Fibroblast of skin of left quadriceps (primary cell): ENCODE measurements at places on chromosomes 6 and 20.

GRCh38 chr6:148760258-148760534 is 13.4 kb downstream of the UST start:
- DNase-seq: no peak

GRCh38 chr20:44600758-44601201 is 18.4 kb downstream of the PKIG start:
- DNase-seq: no peak

DNA sequence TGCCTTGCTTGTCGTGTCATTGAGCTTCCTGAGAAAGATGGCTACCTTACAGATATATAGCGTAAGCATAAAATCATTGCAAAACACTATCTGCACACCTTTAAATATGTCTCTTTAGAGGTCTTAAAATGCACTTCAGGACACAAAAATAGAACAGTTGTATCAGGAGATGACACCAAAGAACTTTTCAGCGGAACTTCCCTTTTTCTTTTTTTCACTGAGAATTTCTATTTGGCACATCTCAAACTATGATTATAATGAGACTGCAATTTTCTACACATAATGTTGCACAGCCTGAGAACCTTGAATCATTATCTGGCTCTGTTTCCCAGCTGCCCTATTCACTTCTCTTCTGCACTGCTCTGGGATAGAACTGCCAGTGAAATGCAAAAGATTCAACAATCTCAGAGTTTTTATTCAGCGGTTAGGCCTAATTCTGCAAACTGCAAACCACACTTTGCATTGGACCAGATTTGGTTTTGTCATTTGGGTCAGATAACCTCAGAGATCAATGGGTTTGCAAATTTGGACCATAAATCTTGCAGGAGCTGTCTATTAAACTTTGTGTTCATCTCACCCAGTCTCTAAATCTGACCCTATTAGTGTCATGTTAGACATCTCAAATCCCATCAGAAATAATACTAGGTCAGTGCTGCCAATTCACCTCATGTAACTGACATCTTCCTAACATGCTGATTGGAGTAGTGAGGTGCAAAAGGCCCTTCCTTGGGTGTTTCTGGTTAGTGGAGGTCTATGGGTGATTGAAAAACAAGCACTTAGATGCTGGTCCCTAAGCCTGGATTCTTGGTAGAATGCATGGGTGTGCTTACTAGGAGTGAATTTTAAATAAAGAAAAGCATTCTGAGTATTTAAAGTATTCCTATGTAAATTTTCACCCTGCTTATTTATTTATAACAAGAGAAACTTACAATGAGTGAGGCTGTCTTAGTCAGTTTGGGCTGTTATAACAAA is 382.7 kb downstream of the UTRN start:
- no peak for DNase-seq

GRCh38 chr20:1005452-1006027 is 3.4 kb upstream of the RSPO4 start:
- DNase-seq: no peak

- DNase-seq: no peak
These were observed 133.0 kb downstream of the PAK5 start for GRCh38 chr20:9705722-9706476.

DNA sequence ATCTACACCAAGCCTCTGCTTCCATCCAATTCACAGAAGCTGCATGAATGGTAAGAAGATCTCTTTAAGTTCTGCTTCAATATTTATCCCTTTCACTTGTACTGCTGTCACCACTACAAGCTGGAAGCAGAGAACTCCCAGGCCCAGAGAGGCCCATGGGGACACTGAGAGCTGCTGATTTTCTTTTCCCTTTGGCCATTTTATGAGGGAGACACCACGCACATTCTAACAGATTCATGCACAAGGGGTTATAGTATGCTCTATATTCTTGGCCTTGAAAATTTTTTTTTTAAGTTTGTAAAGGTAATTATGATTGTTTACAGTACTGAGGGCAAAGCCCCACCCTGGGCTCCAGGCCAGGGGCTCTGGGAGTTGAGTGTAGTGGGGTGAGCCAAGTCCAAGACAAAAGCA is 88.4 kb downstream of the MYB start:
- DNase-seq: no peak

- DNase-seq: no peak
These were observed 76.5 kb downstream of the LYRM4 start for GRCh38 chr6:5184218-5184617.

DNA sequence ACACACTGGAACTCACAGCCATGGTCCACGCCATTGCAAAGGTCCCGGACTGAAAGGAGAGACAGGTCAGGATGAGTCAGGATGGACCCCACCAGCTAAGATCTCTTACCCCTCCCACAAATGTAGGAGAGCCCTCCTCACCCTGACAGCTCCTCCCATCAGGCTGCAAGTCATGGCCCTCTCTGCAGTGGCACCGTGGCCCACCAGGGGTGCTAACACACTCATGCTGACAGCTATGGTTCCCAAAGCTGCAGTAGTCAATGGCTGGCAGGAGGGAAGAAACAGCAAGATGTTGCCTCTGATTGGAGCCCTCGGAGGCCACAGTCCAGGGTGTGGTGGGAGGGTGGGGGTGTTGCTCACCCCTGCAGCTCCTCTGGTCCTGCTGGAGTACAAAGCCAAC is 5.7 kb upstream of the RBPJL start:
- DNase-seq: no peak

DNA sequence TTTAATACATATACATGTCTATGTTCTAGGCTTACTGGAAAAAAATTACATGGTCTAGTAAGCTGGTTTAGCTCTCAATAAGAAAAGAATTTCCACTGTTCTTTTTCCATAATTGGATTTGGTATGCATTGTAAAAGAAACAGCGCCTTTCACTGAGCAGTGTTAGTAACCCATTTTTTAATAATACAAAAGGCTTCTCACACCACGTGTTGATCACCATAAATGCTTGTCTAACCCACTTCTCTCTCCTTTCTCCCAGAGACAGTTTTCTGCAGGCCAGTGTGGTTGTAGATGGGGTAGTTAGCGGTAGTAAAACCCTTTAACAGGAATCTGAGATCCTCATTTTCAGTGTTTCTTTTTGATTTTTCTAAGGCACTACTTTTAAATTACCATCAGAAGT is 348.7 kb upstream of the MANEA start:
- DNase-seq: no peak

- no peak for DNase-seq
These were observed 162.0 kb upstream of the SIM1 start for GRCh38 chr6:100626721-100627120.

DNA sequence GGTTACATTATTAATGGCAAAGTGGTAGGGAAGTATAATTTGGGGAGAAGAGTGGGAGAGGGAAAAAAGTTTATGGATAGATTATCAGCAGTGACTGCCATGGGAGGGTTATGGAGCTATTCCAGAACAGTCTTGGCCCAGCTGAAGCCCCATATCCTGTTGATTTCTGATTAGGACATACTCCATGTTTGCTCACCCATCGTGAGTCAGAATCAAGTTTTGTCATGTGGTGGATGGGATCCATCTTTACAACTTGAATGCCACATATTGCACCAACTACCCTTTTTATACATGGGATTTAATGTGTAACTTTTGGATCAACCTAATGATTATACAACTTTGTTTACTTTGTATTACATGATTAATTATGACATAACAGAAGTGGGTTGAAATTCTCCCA is 217.0 kb downstream of the HAO1 start:
- DNase-seq: no peak

GRCh38 chr6:163946437-163946836 is 531.9 kb downstream of the QKI start:
- DNase-seq: no peak

- DNase-seq: no peak
These were observed 163.3 kb downstream of the VEGFA start for GRCh38 chr6:43933148-43933885.

- DNase-seq: no peak
These were observed 158.1 kb upstream of the PROKR2 start for GRCh38 chr20:5474646-5475550.

DNA sequence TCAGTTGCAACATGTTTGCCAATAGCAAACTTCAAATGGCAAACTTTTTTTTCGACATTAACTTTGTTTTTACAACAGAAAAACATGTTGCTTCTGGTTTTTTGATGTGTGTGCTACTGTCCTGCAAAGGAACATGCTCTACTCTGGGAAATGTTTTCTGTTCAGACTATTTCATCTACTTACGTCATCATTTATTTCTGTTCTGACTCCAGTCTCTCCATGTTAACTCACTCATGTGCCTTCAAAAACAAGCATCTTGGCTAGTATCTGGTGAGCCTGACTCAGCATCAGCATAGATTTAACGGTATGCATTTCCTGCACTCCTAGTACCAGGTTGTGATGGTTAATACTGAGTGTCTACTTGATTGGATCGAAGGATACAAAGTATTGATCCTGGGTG is 36.1 kb upstream of the MAP7 start:
- DNase-seq: peak; percentile 72

DNA sequence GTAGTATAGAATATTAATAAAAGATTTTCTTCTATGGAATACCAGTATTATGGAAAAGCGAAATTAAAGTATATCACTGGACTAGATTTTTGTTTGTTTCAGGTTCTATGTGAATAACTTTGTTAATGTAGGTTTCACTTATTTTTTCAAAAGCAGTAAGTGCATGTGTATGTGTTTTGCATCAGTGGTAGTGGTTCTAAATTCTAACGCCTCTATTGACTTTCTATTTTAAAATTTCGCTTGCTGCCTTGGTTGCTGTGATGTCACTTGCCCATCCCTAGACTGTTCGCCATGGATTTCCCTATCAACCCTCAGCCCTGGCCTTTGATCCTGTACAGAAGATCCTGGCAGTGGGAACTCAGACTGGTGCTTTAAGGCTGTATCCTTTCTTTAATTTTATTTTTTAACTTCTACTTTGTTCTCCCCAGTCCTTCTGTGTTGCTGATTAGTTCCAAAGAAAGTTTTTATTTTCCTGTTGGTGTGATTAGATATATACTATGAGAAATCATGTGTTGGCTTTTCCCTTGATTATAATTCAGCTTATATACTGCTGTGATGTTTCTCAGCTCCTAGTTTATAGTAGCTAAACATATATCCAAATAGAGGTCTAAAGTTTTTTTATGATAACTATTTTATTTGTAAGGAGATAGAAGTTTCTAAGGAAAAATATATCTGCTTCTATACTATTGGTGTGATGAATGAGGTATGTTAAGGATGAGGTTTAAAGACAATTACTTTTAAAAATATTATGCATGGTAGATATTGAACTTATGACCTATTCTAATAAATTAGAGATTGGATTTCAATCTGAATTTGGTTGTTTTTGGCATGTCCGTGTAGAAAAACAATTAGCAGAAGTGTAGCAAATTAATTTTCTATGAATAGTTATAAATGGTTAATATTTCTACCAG is 1.7 kb downstream of the STXBP5 start:
- DNase-seq: no peak

DNA sequence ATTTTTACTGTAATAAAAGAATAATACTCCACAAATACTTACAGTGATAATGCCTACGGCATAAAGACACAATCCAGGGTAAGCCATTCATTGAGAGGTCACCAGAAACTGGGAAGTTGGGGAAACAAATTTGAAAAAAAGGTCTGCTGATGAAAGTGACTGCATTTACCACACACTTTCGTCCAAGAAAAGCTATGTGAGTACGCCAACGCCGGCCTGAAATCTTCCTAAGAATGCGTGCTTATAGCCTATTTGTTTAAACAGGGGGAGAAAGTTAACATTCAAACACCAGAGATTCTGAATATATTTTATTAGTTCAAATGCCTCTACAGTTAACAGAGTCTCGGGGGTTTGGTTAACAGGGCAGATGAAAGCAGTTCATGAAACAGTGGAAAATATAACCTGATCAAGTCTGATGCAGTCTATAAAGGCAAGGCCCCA is 657 bp upstream of the LTV1 start:
- no peak for DNase-seq

- no peak for DNase-seq
These were observed 375.7 kb downstream of the MMUT start for GRCh38 chr6:49087369-49087768.

DNA sequence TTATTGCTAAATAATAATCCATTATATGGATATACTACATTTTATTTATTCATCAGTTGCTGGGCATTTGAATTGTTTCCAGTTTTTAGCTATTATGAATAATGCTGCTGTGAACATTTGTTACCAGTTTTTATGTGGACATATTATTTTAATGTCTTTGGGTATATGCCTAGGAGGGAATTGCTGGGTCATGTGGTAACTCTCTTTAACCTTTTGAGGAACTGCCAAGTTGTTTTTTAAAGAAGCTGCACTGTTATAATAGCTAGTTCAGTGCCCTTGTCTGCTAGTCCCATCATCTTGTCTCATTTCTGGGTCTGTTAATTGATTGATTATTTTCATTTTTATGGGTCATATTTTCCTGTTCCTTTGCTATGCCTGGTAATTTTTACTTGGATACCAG is 56.3 kb downstream of the FOXO3 start:
- DNase-seq: no peak

- no peak for DNase-seq
These were observed 105.3 kb downstream of the PRDM13 start for GRCh38 chr6:99711925-99712324.

DNA sequence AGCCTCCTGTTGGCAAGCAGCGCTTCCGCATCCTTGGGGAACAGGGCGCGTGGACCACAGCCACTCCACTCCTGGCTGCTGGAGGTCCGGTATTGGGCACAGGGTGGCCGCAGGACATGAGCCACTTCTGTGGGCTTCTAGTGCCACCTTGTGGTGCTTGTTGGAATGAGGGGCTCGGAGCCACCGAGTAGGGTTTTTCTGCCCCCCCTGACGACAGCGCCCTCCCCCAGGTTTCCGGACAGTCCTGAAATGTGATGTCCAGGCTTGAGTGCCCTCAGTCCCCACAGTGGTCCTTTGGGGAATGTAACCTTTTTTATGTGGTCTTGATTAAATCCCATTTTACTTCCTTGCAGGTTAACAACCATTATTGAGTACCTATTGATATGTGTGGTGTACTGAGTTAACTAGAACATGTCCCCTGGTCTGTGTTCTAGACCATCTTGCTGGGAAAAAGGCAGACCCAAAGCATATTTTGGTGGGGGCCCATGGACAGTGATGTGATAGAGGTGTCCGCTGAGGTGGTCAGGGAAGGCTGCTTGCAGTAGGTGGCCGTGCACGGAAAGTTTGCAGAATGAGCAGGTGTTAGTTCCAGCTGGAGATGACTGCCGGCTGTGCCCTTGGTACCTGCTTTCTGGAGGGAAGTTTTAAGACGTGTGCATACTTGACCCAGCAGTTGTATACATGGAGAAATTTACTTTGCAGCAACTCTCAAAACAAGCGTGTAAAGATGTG is 70.0 kb downstream of the PTPN1 start:
- DNase-seq: no peak
